ELR (cell line): ENCODE measurements at places on chromosomes 6 and 20.

DNA sequence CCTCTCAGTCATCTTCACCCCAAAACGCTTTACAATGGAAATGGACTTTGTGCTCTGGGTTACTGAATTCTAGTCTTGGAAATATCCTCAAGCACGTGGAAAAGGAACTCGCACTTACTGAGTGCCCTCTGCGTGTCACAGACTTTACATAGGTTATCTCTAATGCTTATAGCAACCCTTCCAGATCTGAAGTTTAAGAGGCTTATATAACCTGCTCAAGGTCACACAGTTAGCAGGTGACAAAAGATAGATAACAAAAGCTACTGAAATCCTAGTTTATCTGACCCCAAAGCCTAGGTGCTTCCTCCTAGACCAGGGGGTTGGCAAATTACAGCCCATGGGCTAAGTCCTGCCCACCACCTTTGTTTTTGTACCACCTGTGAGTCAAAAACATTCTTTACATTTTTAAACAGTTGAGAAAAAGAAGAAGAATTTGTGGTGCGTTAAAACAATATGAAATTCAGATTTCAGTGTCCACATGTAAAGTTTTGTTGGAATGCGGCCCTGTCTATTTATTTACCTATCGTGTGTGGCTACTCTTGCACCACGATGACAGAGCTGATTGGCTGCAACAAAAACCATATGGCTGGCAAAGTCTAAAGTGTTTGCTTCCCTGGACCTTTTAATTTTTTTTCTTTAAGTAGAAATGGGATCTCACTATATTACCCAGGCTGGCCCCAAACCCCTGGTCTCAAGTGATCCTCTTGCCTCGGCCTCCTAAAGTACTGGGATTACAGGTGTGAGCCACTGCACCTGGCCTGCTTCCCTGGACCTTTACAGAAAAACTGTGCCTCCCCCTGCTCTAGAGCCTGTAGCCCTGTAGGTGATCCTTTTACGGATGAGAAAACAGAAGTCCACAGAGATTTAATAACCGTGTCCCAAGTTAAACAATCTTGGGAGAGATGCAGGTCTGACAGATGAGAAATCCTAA, 110.2 kb upstream of the RREB1 start:
- DNase-seq: no peak

- no peak for DNase-seq
Measured at GRCh38 chr6:122035173-122035572, 364.3 kb upstream of the HSF2 start.

DNA sequence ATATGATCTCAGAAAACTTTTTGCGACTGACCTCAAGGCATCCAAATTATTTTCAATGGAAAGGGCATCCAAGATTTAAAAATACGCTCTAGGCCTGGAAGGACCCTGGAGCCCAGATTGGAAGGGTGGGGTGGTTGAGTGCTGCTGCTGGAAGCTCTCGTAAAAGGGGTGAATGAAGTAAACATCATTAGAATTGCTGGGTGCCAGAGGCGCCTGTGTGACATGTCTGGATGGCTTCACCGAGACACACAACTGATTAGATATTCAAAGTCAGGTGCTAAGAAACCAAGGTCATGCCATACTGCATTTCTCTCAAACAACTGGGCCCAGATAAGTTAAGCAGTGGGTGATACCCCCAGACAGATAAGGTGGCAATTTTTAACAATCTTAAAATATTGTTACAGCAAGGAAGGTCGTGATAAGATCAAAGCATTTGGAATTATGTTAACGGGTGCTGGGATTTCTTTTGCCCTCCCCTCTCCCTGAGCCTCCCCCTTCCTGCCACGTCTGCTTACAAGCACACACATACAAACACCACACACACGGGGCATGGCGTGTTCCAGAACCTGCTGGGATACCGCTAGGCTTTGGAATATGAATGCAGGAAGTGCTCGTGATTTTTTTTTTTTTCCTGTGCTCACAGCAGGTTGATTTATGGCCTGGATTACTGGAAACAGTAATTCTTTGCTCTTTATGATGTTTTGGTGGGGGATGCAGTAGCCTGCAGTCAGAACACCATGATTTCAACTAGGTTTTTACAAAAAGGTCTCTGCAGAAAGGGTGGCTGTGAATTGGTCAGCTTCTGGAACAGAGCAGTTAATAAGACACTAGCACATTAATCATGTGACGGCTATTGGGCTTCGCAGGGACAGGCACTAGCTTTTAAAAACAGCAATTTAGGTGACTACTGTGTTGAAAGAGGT, 551.2 kb downstream of the QKI start:
- no peak for DNase-seq

GRCh38 chr6:165568326-165568725, 94.7 kb downstream of the PDE10A start:
- DNase-seq: no peak

DNA sequence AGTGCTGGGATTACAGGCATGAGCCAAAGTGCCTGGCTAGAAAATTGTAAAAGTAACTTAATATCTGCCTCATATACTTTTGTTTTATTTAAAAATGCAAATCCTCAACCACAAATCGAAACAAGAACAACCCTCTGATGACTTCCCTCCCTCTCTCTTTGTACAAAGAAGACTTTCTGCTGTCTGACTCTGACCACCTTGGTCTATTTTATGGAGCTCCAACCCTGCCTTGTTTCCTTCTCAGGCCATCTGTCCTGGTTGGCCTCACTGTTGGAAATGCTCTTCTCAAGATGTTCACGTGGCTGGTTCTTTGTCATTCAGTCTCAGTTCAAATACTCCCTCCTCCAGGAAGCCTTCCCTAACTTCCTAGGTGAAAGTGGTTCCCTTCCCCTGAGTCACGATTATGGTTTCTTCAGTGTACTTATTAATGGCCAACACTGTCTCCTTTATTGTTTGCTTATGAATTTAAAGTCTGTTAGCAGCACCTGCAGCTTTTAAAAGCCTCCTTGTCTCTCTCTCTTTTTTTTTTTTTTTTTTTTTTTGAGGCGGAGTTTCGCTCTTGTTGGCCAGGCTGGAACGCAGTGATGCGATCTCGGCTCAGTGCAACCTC, 151.5 kb upstream of the SALL4 start:
- DNase-seq: no peak
